AML-193 (cell line): ENCODE measurements at places on chromosomes 2 and 18.

- DNase-seq = peak; percentile 33
Observed at GRCh38 chr2:152861349-152861942, 143.0 kb downstream of the ARL6IP6 start.

DNA sequence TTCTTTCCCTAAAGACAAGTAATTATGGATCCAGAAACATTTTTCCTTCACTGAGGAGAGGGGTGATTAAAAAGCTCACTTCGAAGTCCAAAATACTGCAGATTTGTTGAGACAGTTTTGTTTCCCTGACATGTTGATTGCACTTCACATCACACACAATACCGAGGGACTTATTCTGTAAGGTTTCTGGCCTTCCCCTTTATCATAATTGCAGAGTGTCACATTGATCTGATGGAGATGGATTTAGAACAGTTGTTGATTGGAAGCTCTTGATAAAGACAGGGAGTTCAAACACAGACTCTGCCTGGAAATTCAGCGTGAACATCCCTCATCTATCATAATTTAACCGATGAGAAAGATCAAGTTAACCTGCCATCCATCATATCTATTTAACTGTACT is 163.6 kb downstream of the PTPRM start:
- no peak for DNase-seq

DNA sequence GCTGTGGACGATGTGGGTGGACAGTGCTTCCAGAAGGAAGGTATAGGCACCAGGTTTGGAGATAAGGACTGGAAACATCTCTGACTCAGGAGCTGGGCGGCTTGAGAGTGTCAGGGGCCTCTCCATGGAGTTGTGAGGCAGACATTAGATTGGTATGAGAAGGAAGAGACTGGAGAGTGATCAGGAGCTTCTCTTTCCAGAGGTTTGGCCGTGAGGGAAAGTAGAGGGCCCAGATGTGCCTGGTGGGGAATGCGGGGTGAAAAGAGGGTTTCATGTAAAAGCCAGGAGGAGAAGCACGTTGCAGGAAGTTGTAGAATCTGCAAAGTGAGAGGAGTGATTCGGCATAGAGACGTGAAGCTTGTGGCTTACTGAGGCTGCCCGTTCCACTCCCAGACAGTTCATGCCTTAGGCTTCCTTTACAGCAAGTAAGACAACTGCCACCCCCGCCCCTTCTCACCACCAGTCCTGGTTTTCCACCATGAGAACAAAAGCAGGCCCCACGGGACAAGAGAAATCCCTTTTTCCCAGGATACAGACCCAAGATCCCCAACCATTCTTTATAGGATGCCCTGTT is 166.3 kb upstream of the HDAC4 start:
- no peak for DNase-seq

GRCh38 chr2:151157000-151157735 is 104.5 kb downstream of the RBM43 start:
- no peak for DNase-seq

DNA sequence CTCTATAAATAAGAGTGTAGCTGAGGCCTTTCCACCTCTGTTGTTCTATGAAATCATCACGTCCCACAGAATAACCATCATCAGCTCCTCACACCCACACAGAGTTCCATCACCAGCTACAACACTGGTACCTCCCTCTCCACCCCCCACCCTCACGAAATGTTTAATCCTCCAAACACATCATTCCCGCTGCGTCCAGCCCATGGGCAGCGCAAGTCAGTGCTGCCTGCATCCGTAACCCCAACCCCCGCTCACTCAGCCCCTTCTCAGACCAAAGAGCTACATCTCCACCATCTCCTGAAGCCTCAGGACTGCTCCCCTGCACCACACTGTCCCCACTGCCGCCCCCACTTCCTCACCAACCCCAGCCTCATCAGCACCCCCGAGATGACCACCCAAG is 19.4 kb downstream of the DNMT3A start:
- DNase-seq = no peak

DNA sequence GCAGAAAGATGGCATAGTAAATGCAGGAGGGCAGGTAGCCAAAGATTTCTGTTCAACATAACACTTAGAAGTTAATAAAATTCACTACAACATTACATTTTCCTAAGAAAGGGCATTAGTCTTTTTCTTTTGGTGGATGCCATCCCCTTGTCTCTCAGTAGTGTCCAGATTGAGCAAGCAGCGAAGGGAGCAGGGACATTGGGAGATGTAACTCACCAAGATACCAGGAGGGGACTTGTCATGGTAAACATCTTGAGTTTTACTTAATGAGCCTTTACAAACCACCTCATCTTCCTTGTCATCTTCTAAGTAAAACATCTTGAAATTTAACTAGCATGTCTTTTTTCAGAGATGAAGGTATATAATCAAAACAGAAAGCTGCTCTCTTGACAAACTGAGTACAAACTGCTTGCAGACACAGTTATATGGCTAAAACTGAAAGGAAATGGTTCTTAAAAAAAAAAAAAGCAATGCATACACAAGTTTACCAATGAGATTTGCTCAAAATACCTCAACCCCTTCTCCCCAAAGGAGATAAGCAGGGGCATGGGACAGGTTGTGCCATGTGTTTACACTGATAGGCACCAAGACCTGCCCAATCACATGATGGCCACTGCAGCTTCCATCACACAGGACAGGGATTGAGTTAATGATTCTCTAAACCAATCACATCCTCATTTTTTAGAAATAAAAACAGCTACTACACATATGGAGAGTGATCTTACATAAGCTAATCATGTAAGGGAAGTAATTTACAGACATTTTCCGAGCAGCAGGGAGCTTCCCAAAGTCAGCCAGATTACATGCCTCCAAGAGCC is 30.3 kb downstream of the LPIN2 start:
- no peak for DNase-seq

GRCh38 chr2:96546321-96546720 is 9.8 kb downstream of the ARID5A start:
- no peak for DNase-seq

DNA sequence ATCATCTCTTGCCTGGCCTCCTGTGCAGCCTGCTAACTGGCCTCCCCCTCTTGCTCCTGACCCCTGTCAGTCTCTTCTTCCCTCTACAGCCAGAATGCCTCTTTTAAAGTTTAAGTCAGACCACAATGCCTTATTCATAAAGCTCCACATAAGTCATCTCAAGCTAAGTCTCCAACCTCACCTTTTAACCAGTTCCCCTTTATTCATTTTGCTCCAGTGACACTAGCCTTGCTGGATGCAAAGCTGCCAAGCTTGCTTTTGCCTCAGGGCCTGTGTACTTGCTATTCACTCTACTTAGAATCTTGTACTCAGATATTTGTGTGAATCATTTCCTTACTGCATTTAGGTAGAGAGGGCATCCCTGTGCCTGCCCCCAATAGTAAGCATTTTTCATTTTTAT is 180.9 kb downstream of the PDE1A start:
- DNase-seq = no peak

DNA sequence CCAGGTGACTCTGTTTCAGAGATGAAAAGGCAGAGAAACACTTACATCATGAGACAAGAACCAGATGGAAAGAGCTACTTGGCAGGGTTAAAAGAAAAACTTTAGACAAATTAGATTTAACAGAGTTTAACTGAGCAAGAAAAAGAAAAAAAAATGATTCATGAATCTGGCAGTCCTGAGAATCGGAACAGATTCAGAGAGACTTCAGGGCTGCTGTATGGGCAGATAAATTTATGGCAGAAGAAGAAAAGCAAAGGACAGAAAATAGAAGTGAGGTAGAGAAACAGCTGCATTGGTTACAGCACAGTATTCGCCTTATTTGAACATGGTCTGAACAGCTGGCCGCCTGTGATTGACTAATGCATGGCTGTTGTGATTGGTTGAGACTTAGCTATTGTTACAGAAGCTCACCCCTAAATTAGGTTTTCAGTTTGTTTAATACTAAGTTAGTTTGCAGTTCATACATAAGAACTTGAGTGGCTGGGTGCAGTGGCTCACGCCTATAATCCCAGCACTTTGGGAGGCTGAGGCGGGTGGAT is 43.0 kb upstream of the RHOB start:
- DNase-seq = no peak

GRCh38 chr18:24862201-24862816 is 401.9 kb downstream of the HRH4 start:
- no peak for DNase-seq

DNA sequence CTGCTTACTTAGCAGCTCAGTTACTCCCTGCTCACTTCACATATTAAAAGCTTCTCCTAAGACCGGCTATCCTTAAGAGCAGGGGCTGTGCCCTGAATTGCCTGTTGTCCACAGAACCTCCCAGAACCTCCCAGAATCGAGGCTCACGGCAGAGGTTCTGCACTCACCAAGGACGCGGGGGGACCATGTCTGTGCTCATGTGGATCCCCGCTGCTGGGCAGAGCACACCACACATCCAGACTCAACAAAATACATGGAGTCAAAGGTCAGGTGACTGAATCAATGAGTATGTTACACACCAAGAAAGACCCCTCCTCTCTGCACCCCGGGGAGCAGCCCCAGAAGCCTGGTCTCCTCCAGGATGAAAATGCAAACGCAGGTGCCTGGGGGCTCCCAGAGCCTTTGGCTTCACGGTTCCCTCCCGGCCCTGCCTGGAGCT is 149.0 kb downstream of the MBP start:
- no peak for DNase-seq

GRCh38 chr2:8154936-8155335 is 526.9 kb upstream of the ID2 start:
- DNase-seq = no peak
